ENCODE measurements at places on chromosomes 4 and X.
A peak's percentile ranks its signal among the peaks of the same experiment; 100 is the strongest.

- no peak for DNase-seq
Observed at GRCh38 chrX:150255441-150256296, 107.4 kb upstream of the MAMLD1 start.

DNA sequence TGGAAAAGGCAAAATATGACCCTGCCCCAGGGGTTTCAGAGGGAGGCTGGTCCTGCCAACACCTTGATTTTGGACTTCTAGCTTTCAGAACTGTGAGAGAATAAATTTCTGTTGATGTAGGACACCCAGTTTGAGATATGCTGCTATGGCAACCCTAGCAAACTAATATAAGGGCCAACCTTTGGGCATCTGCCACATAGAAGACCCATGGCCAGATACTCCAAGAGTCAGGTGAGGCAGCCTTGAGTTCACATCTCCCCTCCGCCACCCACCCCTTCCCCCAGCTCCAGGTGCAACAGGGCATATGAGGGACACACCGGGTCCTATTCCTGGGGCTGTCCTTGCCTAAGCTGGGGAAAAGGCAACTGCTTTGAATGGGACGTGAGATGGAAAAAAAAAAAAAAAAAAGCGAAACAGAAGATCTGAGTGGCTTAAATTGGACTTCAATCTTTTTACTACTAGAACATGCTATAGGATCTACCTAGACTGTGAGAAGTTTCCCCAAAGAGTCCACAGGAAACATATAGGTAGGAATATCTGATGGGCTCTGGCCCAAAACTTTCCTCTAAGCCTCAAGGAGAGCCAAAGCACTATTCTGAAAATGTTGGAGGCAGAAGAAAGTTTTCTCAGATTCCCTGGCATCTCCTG is 56.5 kb upstream of the PROM1 start:
- DNase-seq = no peak

GRCh38 chrX:136203951-136204350 is 47.2 kb downstream of the MAP7D3 start:
- no peak for DNase-seq

- DNase-seq = no peak
Observed at GRCh38 chr4:24570172-24570571, 14.2 kb downstream of the DHX15 start.

GRCh38 chrX:110167952-110168451 is 149.9 kb downstream of the AMMECR1 start:
- peak; percentile 38 for DNase-seq

DNA sequence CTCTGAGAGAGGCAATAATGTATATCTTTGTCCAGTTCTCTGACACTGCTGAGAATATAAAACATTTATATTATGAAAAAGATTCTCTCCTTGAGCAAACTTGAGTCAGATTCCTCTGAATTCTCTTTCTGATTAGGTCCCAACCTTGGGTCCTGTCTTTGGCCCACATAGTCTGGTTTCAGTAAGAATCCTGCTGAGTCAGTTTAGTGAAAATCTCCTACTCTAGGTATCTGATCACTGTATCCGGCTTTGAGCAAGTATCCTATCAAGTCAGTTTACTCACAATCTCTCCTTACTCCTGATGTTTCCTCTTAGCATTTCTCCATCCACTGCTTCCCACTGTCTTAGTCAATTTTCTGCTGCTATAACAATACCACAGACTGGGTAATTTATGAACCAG is 253.9 kb downstream of the OPHN1 start:
- DNase-seq = no peak

DNA sequence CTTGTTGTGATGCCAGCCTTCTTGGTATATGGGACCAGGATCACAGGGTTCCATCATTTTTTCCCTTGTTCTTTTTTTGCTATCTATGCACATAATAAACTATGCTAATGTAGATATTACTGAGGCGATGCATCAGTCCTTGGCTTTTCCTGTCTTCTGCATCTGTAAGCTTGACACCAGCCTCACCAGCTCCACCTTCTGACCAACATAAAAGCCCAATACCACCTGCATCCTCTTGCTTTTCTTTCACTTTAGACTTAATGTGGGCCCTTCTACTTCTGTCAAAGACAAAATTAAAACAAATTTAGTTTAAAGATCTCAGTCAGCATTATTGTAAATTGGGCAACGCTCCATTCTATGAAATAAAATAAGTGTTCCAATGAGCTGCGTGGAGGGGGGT is 1718.8 kb upstream of the PCDH10 start:
- DNase-seq = no peak

DNA sequence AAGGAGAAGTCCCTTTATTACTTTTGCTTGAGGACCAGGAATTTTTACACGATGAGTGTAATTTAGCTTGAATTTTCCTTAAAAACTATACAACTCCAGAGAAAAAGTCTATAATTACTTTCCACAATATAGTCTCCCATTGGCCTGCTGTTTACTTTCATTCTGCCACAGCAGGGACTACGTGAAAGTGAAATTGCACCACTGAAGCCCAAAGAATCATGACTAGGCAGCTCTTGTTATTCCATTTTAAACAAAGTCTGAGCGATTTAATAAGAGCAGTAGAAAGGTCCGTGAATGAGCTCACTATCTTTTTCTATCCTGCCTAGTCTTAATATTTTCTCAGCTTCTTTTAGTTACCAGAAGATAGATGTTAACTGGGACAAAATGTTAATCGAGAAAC is 68.6 kb downstream of the ADGRG4 start:
- DNase-seq = no peak

GRCh38 chr4:123488916-123489315 is 92.3 kb downstream of the SPRY1 start:
- DNase-seq = no peak

DNA sequence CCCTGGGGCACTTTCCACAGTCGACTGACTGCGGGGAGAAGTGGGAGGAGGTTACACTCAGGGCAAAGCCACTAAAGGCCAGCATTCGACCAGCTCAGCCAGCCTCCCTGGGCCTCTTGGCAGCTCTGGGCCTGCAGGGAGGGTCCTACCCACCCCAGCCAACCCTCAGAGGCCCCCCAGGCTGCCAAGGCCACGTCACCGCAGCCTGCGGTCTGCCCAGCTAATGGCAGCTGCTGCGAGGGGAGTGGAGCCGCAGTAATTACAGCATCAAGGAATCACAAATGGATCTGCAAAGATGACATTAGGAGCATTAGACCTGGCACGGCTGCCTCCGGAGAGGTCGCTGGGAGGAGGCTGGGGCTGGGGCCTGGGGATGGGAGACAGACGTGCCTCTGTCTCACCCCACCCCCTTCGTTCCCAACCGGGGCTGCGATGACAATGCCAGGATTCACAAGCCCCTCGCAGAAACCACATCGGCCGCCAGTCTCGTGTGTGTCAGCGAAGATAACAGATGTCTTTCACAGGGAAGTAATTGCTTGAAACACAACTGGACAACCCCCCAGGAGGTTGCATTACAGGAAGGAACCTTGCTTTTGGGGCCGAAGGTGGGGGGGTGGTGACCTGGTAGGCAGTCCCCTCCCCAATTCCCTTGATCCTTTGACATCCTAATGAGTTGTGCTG is 367.6 kb downstream of the BCOR start:
- DNase-seq = no peak

- DNase-seq = no peak
Observed at GRCh38 chr4:112002248-112002661, 143.0 kb upstream of the FAM241A start.

GRCh38 chr4:46388857-46389256 is 1.1 kb downstream of the GABRA2 start:
- DNase-seq = no peak

- DNase-seq = no peak
Observed at GRCh38 chrX:25733148-25733547, 405.0 kb upstream of the MAGEB18 start.

- no peak for DNase-seq
Observed at GRCh38 chrX:12711435-12712040, 79.7 kb upstream of the PRPS2 start.

GRCh38 chr4:25609976-25610375 is 45.7 kb upstream of the SLC34A2 start:
- DNase-seq = no peak

DNA sequence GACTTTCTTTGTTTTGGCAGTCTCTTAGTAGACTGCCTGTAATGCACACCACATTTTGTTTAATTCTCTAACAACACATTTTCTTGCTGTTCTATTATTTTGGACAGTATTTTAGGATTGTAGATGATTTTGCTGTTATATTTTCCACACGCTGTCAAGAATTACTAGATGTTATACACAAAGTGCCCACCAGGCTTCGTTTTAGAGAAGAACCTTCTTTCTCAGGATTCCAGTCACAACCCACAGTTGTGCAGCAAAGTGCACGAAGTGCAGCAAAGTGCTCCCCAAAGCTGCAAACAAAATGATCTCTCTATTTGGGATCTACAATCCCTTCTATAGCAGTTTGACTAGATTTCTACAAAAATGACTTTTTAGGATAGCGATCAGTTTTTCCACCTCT is 2.4 kb downstream of the ZNF141 start:
- DNase-seq = no peak

DNA sequence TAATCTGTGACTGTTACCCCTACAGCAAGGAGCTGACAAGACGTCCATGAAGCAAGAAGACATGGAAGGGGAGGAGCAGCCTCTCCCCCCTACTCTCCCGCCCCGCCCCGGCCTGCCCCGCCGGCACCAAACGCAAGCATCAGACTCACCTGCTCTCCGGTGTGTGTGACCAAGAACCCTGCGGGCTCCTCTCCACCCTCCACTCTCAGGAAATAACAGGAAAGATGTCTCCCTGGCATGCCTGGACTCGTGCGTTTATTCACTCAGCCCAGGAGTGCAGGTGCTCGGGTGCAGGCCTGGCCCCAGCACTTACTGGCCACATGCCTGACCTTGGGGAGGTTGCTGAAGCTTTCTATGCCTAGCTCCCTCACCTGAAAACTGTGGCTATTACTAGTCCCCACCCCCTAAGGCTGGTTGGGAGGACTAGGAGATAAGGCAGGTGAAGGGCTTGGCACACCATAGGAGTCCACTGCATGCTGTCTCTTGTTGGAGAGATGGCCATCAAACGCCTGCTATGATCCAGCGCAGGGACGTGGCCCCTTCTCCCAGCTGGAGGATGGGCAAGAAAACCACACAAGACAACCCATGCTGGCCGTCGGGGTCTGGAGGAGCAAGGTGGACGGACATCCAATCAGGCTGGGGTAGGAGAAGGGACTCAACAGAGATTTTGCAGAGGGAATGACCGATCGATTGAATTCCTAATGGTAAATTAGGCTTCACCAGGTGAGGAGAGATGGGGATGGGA is 34.9 kb upstream of the CLDN24 start:
- no peak for DNase-seq

DNA sequence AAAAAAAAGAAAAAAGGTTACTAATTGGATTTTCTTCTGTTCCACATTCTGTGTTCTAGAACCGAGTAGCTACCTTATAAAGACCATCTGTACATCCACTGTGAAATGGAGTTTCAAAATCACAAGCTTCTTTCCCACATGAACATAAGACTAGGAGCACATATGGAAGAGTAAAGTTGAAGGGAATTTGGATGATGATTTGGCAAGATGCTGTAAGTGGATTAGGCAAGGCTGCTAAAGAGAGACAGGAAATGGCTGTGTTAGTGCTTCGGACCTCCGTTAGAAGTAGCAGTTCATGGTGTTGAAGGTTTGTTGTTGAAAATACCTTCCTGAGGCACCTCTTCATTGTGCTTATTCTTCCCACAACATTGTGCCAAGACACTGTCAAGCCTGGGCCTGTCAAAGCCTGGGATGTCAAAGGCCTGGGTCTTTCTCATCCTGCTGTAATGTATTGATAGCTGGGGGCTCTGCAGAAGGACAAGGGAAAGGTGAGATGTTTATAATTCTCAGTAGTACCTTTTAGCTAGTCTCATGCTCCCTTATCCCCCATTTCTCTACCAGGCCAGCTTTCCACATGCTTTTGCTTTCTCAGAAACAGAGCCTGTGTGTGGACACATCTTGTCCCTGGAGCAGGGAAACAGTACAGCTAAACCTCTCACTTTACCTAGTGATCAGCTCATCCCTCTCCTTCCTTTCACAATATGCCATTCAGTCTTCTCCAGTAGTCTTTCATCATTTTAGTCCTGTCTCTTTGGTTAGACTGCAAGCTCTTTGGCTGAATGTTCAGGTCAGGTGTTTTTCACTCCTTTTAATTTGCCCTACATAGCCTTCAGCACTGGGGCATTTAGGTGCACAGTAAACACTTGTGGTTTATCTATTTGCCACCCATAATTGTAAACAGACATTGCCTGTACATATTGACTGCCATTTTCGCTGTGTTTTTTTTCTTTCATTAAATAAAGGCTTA is 37.9 kb upstream of the CYP2U1 start:
- no peak for DNase-seq

DNA sequence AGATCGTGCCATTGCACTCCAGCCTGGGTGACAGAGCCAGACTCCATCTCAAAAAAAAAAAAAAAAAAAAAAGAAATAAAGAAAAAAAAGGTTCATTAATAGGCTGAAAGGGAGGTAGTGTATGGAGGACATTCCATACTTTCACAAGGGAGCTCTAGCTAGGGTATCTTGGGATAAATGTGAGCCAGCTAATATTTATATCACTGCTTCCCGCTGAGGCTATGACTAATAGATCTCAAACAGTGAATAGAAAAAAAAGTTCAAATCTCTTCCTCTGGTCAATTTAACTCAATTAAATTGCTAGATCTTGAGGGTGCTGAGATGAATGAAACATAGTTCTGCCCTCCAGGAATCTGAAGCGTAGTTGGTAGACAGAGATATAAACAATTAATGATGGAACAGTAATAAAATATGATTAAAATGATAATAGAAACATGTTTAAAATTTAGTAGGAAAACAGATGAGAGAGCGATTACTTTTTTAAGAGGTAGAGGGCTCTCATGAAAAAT is 55.7 kb upstream of the SHISA3 start:
- DNase-seq = no peak

- no peak for DNase-seq
Observed at GRCh38 chr4:157405070-157405469, 184.5 kb downstream of the GRIA2 start.

GRCh38 chrX:45351478-45351877 is 150.8 kb upstream of the DIPK2B start:
- DNase-seq = no peak

DNA sequence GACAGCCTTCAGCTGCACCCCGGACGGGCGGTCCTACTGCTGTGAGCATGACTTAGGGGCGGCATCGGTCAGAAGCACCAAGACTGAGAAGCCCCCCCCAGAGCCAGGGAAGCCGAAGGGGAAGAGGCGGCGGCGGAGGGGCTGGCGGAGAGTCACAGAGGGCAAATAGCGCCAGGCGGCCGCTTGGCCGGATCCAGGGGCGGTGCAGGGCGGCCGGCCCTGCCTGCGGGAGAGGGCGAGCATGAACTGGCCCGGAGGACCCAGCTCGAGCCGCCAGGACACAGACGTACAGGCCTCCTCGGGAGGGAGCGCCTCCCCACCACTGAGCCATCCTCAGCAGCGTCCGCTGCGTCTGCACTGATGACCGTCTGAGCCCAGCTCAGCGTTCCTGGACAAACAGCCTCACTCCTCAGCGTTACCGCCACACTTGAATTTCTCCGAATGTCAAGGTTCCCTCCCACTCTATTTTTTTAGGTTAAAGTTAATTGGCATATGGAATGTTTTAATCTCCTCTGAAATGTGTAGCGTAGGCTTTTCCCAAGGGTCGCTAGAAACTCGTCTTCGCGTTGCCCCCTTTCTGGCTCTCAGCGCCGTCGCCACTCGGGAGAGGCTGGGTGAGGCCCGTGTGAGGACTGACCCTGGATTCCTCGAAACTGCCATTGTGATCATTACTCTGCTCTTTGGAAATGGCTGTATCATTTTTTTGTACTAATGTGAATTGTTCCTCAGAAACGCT is 29.9 kb downstream of the NELFA start:
- no peak for DNase-seq
